Keratinocyte (primary cell): ENCODE measurements at places on chromosomes 2 and 18.

DNA sequence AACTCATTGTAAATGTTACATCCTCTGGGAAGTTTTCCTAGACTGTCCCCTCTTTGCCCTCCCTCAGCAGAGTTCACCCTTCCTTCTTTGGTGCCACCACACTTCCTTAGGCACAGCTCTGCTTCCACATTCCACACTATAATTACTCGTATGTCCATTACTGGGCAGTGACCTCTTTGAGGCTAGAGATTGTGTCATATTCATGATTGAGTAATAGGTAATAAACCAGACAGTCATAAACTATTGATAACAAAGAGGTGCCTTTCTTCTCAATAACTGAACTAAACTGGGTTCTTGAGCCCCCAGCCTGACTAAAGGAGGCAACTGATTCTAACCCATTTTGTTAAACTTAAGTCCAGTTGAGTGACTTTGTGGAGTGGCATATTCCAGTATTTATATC lies 28.3 kb downstream of the MYO3B start:
- no peak for DNase-seq

DNA sequence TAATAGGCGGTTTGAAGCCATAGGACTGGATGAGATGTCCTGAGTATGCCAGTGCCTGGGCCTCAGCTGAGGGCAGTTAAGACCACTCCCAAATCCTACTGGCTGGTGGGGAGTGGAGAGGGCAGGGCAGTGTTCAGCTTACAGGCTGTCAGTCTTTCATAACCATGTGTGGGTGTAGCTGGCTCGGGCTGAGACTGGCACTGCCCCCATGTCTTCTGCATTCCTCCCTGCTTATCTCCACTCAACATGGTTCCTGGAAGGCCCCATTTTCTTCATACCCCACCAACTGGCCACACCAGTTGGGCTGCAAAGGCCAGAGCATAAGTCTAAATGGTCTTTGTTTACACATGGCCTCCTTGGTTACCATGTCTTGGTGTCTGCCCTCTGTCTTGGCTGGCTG lies 17.2 kb upstream of the IL37 start:
- DNase-seq: no peak

DNA sequence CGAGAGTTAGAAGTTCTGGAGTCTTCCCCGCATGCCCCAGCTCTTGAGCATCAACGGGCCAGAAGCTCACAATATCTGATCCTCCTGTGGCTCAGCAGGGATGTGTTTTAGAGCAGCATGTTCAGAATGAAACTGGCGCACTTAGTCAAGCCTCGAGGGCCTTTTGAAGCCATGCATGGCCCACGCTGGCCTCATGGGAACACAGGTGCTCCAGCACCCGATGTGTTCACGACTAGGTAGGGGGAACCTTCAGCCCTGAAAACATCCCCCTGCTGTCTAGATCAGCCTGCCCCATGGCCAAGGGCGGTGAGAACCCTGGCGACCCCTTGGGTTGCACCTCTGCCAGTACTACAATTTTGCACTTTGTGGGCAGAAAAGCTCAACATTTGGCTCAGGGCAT lies 32.8 kb downstream of the MSH6 start:
- no peak for DNase-seq

DNA sequence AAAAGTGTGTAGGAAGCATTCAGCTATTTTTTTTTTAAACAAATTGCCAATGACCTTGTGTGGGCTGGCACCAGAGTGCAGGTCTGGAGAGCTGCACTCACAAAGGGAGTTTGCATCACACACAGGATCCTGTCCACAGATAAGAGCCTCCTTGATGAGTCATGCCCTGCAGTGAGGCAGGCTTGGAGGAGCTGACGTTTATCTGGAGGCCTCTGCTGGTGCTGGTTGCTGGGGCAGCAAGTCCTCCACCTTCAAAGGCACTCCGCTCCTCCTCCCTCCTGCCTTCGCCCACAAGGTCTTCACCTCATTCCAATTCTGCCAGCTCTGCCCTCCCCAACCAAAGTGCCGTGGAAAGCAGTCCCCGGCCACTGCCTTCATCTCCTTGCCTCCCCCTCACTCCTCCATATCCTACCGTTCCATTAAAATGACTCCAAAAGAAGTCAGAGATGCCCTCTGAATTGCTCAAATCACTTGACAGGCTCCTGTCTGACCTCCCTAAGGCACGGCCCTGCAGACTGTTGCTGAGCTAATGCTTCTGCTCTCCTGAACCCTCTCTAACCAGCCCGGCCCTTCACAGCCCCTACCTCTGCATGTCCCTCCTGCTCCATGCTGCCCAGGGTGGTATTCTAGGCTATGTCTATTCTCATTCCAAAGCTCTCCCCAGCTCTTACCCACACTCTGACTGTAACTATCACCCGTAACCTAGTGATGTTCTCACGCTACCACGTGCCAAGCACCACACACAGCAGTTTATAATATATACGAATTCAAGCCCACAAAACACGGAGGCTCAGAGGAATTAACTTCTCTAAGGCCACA lies 30.9 kb downstream of the LONRF2 start:
- peak; percentile 66 for DNase-seq

- no peak for DNase-seq
Observed at GRCh38 chr2:5035057-5035488, 657.1 kb upstream of the SOX11 start.

DNA sequence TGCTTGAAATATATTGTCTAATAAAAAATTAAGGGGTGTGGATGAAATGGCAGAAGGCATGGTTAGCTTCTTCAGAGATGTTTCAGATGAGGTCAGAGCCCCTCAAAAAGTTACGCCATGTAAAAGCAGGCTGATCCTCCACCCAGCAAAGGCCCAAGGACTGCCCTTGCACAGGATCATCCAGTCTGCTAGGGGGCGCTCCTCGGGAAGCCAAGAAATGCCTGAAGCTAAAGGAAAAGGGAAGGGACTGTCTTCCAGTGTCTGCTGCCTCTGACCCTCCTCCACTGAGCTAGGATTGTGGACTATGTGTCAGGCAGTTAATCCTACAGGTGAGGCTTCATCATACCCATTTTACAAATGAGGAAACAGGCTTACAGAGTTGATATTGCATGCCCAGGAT lies 33.8 kb upstream of the TEX51 start:
- DNase-seq: no peak

GRCh38 chr2:205655779-205656456 lies 26.4 kb upstream of the NRP2 start:
- DNase-seq: no peak

DNA sequence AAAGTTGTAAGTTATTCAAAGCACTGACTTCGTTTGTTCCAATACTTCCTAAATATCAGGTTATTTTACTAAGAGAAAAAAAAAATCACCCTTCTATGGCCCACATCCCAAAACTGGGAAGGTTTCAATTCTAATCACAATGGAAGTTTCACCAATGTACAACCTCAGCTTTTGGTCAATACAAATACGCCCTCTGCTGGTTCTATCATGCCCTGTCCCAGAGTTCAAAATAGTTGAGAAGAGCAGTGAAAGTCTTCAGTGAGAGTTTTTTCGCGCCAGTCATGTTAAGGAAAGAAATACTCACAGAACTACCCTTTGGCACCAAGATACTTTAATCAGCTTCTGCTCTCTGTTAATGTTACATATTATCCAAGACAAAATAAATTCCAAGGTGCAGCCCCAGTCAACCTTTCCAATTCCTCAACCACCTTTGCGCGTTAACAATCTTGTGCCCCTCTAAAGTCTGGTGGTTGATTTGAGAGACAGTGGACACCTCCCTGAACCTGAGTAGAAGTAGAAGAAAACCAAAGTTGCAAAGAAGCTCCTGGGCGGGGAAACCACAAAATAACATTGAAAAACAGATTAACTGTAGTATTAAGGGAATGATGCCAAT lies 59.9 kb downstream of the SUMO1 start:
- DNase-seq: no peak

GRCh38 chr2:104944495-104944894 lies 90.6 kb downstream of the POU3F3 start:
- no peak for DNase-seq
